Activated CD8-positive, alpha-beta memory T cell treated with anti-CD3 and anti-CD28 coated beads for 36 hours (primary cell): ENCODE measurements at places on chromosomes 12 and 14. TPM values are rescaled to one million over a fixed set of nuclear protein-coding genes. Genes with fewer than 3 reads are reported as not detected.

GPR162 gene
- 0.44 TPM for total RNA-seq

CLEC6A gene
- total RNA-seq = not detected

TAS2R7 gene
- total RNA-seq = not detected

IL31 gene
- 3.4 TPM for total RNA-seq

TAS2R8 gene
- total RNA-seq = not detected

EID3 gene
- total RNA-seq = 6.2 TPM

NTN4 gene
- not detected for total RNA-seq

TAS2R31 gene
- total RNA-seq = 1.0 TPM

SLC2A13 gene
- total RNA-seq = 8.2 TPM

EML5 gene
- total RNA-seq = 3.8 TPM

ADAMTS20 gene
- not detected for total RNA-seq
